Stimulated activated CD8-positive, alpha-beta memory T cell treated with anti-CD3 and anti-CD28 coated beads, Interleukin-7, amount 100 ng/mL, for 48 hours (primary cell): ENCODE measurements at places on chromosomes 1 and 21.

DNA sequence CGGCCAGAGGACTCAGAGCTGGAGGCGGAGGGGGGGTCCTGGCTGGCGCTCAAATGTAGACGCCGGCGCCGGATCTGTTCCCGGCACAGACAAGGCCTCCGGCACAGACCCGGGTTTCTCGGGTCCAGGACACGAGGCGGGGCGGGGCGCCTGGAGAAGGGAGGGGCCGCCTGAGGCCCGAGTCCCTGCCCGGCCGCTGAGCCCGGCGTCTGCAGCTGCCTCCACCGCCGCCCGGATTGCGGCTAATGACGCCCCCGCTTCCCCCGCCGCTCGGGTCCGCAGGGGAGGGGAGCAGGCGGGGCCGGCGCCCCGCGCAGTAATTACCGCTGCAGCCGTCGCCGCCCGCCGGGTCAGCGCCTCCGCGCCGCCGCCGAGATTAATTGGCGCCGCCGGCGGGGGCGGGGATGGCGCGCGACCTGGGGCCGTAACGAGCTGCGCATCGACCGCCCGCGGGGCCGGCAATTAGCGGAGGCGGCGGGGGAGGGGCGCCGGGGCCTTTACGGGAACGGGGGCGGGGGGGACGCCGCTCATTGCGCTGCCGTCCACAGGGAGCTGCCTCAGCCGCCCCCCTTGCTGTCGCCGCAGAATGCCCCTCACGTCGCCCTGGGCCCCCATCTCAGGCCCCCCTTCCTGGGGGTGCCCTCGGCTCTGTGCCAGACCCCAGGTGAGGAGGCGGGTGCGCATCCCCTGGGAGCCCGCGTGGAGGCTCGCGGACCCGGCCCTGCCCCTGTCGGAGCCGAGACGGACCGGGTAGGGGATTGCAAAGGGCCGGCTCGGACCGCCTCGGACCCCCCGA, 17.3 kb downstream of the NOC2L start:
- no peak for DNase-seq

GRCh38 chr1:222049176-222049575, 307.3 kb upstream of the DUSP10 start:
- DNase-seq = no peak

GRCh38 chr21:45829668-45830067, 151.9 kb upstream of the COL6A1 start:
- DNase-seq = no peak

DNA sequence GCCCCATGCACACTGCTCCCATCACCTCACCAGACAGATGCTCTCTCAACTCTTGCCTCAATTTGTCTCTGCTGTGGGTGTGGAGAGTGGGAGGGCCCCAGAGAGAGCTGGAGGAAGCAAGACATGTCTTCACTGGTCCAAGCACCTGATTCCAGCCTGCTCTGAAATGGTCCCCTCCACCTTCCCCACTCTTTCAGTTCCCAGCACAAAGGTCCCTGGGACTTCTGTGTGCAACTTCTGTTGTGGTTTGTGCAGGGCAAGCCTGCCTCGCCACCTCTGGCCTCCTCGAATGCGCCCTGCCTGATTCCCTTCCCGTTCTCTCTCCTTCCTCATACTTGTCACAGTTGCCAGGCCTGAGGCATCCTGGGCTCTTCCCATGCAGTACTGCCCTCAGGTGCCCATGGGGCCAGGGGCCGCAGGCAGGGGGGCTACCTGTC, 119.3 kb downstream of the SYT2 start:
- no peak for DNase-seq

DNA sequence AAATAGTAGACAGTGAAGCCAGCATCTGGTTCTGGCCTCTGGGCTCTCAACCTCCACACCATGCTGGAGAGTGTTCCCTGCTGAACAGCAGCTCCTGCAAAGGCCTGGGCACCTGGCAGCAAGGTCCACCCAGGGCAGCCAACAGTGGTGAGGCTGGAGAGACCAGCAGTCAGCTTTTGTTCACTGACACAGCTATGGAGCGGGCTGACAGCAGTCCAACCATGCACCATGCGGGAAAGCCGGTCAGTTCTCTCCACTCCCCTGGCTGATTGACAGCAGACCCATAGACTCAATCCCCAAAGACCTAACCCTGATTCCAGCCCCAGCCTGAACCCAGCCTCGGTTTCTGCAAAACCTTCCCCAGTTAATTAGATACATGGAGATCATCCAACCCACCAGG, 49.0 kb downstream of the KLHDC7A start:
- DNase-seq = no peak

GRCh38 chr1:13828454-13829151, 128.6 kb downstream of the PRDM2 start:
- peak; percentile 14 for DNase-seq

GRCh38 chr1:31505911-31506497, 70.3 kb upstream of the TINAGL1 start:
- peak; percentile 21 for DNase-seq

GRCh38 chr21:42455754-42456440, 40.1 kb downstream of the RSPH1 start:
- DNase-seq = no peak

DNA sequence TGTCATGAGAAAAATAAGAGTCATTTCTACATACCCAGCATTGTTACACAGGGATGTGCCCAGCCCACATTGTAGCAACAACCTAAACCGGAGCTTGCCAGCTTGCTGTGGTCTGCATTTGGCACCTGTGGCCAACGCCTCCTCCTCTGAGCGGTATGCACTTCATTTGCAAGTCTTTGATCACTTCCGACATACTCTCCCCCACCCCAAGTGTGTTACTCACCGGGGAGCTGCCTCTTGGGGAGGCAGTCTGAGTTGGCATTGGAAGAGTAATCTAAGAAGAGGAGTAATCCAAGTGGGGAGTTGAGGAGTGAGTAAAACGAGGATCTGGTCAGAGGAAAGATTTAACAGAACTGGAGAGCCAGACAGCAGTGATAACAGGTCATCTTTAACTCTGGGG, 3.8 kb downstream of the BCL9 start:
- peak; percentile 88 for DNase-seq

DNA sequence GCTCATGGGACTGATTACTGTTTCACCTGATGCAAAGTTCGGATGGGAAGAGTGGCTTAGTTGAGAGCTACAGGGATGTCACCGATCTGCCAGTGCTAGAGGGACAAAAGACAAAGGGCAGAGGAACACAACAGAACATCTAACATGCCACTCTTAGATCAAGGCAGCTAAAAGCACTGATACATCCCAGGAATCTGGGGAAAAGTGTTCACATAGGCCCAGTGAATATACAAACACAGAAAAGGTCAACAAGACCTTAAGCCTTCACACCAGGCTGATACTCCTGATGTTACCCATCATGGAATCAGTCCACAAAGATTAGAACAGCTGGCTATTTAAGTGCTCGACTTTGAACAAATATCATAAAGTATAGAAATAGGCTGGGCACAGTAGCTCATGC, 163.2 kb downstream of the EIF4G3 start:
- DNase-seq = no peak

DNA sequence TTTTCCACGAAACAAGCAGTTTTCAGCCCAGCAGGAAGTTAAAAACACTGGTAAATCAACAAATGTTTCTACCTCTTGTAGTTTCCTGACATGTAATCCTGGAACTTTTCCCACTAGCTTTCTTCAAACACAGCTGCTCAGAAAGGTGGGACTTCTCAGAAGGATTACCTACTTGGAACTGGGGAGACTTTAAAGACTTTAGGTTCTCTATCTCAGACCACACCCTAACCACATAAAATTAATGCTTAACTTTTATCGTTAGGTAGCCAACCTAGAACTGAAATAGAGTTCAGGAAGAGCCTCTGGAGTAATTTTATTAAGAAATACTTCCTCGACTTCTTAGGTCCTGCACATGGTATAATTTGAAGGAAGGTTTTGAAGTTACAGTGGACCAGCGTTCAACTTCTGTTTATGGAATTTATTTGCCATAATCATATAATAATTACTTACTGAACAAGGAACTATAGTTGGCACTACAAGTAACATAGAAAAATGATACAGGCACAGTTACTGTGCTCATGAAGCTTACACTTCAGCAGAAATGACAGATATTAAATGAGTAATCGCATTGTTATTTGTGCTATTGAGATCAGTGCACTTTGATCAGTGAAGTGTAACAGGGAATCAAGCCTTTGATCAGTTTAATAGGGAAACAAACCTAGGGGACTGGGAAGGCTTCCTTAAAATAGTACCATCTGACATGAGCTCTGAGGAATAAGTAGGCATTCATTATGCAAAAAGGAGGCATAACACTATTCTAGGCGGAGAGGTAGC, at the start of gene BCL2L15:
Gene BCL2L15 (minus strand): TSS at position 180 of the 774 bp plus-strand sequence. CDS start 206 bp downstream, outside the sequence.
- DNase-seq = no peak

- DNase-seq = no peak
These were observed 155.0 kb downstream of the SETD4 start for GRCh38 chr21:35905096-35905962.

GRCh38 chr1:228305721-228306152, 97.9 kb downstream of the OBSCN start:
- DNase-seq = no peak

- no peak for DNase-seq
These were observed 22.0 kb downstream of the KIAA0319L start for GRCh38 chr1:35535243-35535642.

- no peak for DNase-seq
These were observed 253.2 kb downstream of the TOMM20 start for GRCh38 chr1:234875328-234875952.

DNA sequence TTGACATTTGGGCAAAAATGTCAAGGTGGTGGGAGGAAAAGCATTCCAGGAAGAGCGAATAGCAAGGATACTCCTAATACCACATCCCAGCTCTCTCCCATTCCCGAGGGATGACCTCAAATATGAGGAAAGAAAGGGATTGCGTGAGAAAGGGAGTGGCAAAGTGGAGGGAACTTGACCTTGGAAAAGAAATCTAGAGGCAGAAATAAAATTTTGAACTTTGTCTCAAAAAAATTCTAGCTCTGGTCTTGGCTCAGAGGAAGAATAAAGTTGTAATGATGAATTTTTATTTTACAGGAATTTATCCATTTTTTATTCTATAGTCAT, 127.8 kb downstream of the TBX19 start:
- DNase-seq = no peak

DNA sequence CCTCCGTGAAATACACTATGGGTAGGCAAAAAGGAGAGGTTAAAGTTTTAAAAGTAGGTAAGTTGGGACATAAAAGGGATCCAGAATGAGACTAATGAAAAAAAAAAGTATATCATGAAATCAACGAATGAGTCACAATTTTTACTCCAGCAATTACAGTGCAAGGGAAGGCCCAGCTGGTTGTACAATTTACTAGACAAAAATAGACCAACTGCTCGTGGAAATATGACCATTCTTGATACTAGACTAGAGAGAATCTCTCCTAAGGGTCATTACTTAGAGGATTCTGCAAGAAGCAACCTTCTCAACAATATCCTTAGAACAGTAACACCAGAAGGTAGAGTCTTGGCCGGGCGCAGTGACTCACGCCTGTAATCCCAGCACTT, 55.1 kb upstream of the EFHD2 start:
- no peak for DNase-seq

DNA sequence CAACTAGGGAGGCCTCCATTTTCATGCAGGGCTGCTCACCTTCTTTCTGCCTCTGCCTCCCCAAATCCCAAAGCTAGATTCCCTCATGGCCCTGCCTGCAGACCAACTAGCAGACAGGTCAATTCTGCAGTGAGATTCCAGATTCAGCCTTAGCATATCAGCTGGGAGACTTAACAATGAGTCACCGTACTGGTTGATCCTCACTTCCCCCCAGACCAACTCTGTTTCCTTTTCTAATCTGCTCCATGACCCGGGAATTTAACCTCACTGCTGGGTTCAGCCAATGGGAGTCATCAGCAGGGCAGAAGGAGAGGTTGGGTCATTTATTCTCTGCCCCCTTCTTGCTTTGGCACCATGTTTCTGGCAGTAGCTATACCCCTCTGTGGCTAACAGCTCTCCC, 140.6 kb upstream of the GRIK3 start:
- DNase-seq = no peak

DNA sequence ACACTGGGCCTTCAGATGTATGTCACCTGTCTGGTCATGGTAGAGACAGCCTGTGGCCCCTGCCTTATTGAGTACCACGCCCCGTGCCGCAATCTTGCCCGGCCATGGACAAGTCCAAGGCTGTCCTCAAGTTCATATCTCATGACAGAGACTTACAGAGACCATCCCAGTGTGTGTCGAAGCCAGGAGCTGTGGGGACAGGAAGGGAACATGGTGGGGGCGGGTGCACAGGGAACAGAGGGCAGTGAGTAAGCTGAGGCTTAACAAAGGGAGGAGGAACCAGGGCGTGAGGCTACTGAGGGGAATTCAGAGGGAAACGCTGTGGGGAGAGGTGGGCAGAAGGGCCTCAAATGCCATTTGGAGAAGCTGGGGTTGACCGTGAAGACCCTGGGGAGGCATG, 75.8 kb downstream of the ALPL start:
- DNase-seq = no peak
